ENCODE measurements at places on chromosomes 1 and 21. TPM values are rescaled to one million over a fixed set of nuclear protein-coding genes. Genes with fewer than 3 reads are reported as not detected.

The TEDDM1 gene
- total RNA-seq = not detected

The FCRLA gene
- not detected for total RNA-seq

The RPS27 gene
- 1,095 TPM for total RNA-seq

The CLDN19 gene
- total RNA-seq = not detected

The PCAT6 gene
- 1.2 TPM for total RNA-seq

The CCDC181 gene
- 0.58 TPM for total RNA-seq

The HSF2BP gene
- 0.26 TPM for total RNA-seq

The TMEM61 gene
- not detected for total RNA-seq

The GPR61 gene
- total RNA-seq = not detected

The ALG14 gene
- 8.1 TPM for total RNA-seq

The GUCA2A gene
- total RNA-seq = not detected

The SPATA46 gene
- not detected for total RNA-seq

The SZT2 gene
- 65.3 TPM for total RNA-seq

The CFAP45 gene
- 0.64 TPM for total RNA-seq

The C4BPA gene
- total RNA-seq = not detected

The ADSS2 gene
- 27.2 TPM for total RNA-seq

The C1orf87 gene
- total RNA-seq = not detected

The C1QA gene
- 347 TPM for total RNA-seq

The PLEKHN1 gene
- 0.39 TPM for total RNA-seq

The HIVEP3 gene
- 19.9 TPM for total RNA-seq

The ZSWIM5 gene
- 0.42 TPM for total RNA-seq

The PDZK1IP1 gene
- total RNA-seq = 2.8 TPM

The RUNX3 gene
- 3.4 TPM for total RNA-seq

The OPRD1 gene
- not detected for total RNA-seq

The XCL2 gene
- 0.64 TPM for total RNA-seq

The NR1I3 gene
- total RNA-seq = not detected

The SPRR1A gene
- not detected for total RNA-seq

The FAM3B gene
- total RNA-seq = 0.90 TPM

The RNASEL gene
- 7.3 TPM for total RNA-seq

The TRPM2 gene
- 12.0 TPM for total RNA-seq

The CNKSR1 gene
- total RNA-seq = 1.7 TPM

The RAB4A gene
- 50.2 TPM for total RNA-seq

The OR2L2 gene
- total RNA-seq = 0.10 TPM

The KRTAP13-2 gene
- total RNA-seq = not detected

The HLX gene
- total RNA-seq = 37.2 TPM

All from mesenteric fat pad (tissue), 1 donor.